ENCODE measurements at places on chromosomes 7 and 10.

DNA sequence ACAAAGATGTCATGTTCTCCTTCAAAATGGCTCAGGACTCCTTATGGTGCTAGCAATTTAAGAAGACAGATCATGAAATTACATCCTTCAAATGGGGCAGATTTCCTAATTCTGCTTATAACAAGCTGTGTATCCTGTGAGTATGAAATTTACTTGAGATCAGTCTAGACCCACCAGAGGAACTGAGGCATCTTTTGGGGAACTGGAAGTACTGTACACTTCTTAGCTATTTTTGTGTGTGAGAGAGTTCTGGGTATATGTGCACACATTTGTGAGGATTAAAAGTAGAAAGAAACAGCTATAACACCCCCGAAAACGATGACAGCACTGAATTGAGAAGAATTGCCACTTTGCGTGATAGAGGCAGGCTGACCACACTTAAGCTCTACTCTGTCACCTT, 187.0 kb upstream of the CCDC6 start:
- no peak for DNase-seq

- no peak for DNase-seq
Measured at GRCh38 chr7:38760226-38760625, 129.1 kb upstream of the AMPH start.

DNA sequence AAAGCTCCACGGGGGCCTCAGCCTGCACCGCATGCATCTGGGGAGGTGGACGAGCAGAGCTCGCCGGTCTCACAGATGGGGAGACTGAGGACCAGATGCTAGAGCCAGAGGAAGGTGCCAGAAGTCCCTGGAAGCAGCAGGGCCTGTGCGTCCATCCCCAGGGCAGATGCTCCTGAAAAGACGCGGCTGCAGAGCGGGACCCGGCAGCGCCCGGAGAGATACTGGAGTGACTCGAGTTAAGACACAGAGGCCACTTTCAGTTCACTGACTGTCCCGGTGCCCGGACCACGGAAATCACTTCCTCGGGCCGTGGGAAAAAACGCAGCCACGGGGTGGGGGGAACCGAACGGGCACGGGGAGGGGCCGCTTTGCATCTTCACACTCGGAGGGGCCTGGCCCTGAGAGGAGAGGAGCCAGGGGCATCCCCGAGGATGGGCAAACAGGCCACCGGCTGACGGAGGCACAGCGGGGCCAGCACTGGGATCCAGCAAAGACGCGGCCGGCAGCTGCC, 85.4 kb downstream of the FOXL3 start:
- DNase-seq, result no peak

DNA sequence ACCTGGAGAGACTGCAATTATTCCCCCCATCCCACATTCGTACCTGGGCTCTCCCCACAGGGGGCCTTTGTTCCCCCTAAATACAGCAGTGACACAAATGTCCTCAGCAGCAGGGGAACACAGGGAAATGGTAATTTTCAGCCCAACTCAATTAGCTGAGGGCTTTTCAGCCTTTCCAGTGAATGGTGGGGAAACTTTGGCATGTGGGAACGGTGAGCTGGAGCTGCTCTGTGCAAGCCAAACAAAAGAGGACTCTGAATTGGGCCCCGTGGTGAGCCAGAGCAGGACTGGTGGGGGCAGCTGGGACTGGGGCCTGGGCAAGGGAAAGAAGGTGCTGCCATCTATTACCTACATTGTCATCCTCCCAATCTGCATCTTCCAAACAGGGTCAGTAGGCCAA, 51.0 kb downstream of the FBXW4 start:
- no peak for DNase-seq

GRCh38 chr10:33039181-33039580, 81.2 kb upstream of the ITGB1 start:
- no peak for DNase-seq

DNA sequence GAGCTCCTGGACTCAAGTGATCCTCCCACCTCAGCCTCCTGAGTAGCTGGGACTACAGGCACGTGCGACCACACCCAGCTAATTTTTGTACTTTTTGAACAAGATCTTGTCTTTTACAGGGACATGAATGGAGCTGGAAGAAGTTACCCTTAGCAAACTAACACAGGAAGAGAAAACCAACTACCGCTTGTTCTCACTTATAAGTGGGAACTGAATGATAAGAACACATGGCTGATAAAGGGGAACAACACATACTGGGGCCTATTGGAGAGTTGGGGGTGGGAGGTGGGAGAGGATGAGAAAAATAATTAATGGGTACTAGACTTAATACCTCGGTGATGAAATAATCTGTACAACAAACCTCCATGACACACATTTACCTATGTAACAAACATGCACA, 70.9 kb upstream of the INHBA start:
- DNase-seq, result no peak

- no peak for DNase-seq
Measured at GRCh38 chr7:146074195-146074765, 42.3 kb upstream of the CNTNAP2 start.

DNA sequence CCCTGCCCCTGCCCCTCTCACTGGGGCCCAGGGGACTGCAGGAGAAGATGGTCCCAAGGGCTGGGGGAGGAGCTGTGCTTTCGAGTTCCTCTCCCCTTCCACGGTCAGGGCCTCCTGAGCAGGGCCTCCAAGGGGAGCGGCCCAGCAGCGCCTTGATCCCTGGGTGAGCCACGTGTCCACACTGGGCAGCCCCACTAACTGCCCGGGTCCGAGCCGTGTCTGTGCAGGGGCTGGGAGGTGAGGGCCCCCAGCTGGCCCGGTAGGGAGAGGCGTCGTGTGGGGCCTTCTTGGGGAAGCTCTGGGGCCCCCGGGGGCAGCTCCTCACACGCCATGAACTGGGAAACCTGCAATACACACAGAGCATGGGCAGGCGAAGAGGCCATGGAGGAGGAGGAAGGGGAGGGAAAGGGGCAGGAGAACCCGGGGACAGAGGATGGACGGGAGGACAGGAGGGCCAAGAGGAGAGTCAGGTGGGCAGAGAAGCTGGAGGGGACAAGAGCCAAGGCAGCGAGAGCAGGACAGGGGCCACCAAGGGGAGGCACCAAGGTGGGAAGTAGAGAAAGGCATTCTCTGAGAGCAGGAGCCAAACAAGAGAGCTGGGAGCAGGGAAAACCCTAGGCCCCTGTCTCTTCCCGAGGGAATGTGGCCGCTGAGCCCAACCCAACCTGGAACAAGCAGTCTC, 32.8 kb downstream of the KCNH2 start:
- DNase-seq, result no peak

- no peak for DNase-seq
Measured at GRCh38 chr7:27132978-27133377, 2.4 kb upstream of the HOXA4 start.

GRCh38 chr7:46716926-46717325, 795.9 kb upstream of the IGFBP3 start:
- DNase-seq, result no peak

DNA sequence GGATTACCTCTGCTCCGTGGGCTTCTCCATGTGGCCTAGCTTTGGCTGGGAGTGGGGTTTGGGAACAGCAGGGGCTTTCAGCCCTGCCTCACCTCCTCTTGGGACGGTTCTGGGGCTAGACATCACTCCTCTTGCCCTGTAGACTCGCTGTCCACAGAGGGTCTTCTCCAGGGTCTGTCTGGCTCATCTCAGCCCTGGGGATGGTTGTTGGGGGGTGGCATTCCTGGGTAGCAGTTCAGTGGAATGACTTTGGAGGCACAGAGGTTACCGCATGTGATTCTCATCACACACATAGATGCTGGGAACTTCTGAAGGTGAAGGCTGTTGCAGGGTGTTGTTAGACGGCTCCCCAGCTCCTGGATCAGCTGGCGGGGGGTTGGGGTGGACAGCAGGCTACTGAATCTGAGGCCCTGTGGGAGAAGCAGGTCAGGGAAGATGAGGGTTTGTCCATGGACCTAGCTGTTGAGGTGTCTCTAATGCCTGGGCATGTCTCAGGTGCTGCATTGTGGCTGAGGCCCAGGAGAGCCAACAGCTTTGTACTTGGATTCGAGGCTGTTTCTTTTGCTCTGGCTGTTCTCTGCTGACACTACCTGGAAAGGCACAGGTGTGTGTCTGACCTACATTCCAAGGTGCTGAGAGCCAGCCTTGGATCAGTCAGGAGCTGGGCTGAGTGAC, 23.8 kb downstream of the RAMP3 start:
- DNase-seq, result no peak

DNA sequence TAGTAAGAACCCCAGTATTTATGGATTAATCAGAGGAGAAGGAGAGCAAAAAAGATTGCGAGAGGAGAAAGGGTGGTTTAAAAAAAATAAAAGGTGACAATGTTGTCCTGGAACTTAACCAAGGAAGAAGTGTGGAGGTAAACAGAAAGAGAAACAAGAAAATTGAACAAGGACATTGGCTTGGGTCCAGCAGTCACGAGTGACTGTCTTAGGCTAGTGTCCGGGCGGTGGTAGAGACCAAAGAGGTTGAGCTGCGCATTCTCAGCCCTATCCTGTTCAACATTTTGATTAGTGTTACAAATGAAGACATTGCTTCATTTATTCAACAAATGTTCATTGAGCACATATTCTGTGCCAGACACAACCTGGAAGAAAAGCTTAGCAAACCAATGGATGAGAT, 329.9 kb downstream of the FGFR2 start:
- no peak for DNase-seq

- peak; percentile 58 for DNase-seq
Measured at GRCh38 chr10:101535949-101536348, 52.1 kb downstream of the POLL start.

DNA sequence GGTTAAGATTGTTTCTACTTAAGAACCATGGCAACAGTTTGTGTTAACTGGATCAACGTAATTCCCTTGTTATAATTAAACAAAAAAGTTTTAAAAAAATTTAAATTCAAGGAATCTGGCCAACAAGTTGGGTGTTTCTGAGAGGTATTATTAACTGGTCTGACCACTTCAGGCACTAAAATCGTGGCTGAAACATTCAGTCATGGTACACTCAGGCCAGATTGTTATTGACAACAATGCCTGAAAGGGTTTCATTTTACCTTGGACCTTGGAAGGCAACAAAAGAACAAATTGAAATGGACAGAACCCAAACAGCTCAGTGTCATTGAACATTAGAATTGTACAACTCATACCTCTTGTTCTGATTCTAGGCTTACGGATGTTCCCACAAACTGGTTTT, 103.3 kb upstream of the ARMC3 start:
- DNase-seq, result no peak

- DNase-seq, result no peak
Measured at GRCh38 chr10:17585016-17585415, 32.2 kb downstream of the HACD1 start.

- DNase-seq, result no peak
Measured at GRCh38 chr7:78072201-78072590, 273.6 kb downstream of the PHTF2 start.

DNA sequence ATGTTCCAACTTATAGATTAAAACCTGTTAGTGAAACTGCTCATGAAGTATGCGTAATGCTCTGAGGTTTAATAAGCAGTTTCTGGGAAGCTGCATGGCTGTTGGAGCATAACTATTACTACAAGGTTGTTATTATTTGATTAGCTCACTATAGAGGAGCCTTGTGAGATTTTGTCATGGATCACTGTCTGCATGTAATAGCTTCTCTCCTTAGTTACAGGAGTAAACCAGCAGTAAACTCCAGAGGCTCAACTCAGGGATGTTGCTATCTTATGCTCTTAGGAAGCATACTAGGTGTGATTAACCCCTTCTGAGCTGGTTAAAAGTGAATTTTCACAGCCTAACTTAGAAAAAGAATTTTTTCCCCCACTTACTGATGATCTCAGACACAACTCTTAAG, 63.6 kb upstream of the IFRD1 start:
- no peak for DNase-seq

DNA sequence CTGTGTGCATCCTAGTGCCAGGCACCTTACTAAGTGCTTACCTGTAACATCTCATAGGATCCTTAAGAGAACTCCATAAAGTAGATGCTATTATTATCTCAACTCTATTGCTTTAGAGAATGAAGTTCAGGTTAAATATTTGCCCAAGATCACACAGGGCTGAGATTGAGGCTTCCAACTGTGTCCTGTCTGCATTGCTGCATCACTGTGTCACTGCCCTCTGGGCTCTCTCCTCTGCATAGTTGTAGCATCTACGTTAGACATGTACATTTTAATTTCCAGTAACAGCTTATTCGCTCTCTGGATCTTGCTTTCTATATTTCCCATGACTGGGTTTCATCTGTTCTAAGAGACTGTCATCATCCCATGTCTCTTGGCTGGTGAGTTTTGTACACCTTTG, 63.6 kb upstream of the FZD8 start:
- no peak for DNase-seq

- DNase-seq, result peak; percentile 5
Measured at GRCh38 chr7:122532406-122533269, 166.3 kb downstream of the RNF133 start.

GRCh38 chr10:17801507-17801906, 7.6 kb upstream of the MRC1 start:
- DNase-seq, result no peak

- no peak for DNase-seq
Measured at GRCh38 chr7:66899552-66900280, 21.3 kb upstream of the TMEM248 start.

GRCh38 chr10:24597426-24597825, 126.3 kb downstream of the ARHGAP21 start:
- DNase-seq, result no peak

- no peak for DNase-seq
Measured at GRCh38 chr10:1115607-1115955, 59.4 kb downstream of the WDR37 start.

DNA sequence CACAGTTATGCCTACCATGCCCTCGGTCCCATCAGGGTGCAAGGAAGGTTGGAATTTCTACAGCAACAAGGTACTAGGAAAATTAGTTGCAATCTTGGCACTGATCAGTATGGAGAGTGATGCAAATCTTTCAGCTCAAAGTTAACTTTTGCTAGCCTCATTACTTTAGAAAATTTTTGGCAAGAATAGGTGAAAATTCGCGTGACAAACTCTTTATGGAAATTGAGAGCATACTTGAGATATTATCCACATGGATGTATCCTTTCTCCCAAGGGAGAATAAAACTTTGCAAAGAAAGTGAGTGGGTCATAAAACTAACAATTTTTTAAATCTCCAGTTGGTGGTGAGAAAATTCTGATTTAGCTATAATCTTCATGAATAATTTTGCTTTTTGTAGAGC, 71.1 kb upstream of the SLC39A12 start:
- no peak for DNase-seq

GRCh38 chr7:79298145-79298760, 155.2 kb downstream of the MAGI2 start:
- peak; percentile 14 for DNase-seq
